ENCODE measurements at places on chromosomes 3 and 15.

- DNase-seq: no peak
Measured at GRCh38 chr3:187198490-187198889, 1.2 kb downstream of the RTP1 start.

DNA sequence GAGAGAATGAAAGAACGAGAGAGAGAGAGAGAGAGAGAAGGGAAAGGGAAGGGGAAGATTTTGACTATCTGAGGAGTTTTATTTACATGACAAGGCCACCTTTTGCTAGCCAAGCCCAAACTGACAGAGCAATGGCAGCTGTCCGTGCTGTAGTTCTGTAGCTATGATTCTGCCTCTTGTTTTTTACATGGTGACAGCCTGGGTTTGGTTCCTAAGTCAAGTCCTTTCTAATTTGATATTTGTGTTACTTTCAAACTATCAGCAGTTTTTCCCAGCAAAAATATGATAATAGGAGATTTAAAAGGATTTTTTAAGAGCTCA, 26.3 kb upstream of the MFGE8 start:
- DNase-seq: no peak

GRCh38 chr3:169966951-169967915, 626 bp downstream of the SEC62 start:
- DNase-seq: peak; percentile 61

DNA sequence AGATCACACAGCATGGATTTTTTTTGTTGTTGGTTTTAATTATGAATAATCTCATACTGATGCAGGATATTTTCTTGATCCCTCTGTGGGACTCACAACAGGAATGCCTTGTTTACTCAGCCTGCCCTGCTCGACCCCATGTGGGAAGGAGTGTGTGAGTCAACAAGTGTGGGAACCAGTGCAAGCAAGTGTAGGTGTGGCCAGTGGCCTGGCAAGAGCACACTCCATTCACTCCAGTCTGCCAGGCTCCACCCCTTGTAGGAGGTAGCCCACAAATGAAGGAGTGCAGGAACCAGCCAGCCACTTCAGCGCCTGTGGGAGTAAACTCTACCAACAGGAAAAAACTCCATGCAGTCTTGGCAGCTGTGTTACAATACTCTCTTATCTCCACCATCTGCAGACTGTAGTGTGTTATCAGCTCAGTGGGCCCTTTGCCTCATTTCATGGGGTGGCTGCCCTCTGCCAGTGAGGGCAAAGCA, 393.6 kb downstream of the OTOL1 start:
- DNase-seq: peak; percentile 91

DNA sequence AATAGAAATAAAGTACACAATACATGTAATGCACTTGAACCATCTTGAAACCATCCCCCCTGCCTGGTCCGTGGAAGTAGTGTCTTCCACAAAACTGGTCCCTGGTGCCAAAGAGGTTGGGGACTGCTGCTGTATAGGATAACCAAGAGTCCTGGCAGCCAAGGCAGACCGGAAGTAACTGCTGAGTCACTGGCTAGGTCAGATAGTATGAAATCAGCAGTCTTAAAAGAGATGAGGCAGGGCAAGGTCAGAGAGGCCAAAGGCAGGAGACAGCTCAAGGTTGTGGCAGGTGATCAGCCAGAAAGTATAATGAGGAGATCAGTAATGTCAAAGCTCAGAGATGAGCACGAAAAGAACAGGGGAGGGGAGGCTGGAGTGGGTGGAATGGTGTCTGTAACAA, 60.2 kb downstream of the MAP3K13 start:
- no peak for DNase-seq

DNA sequence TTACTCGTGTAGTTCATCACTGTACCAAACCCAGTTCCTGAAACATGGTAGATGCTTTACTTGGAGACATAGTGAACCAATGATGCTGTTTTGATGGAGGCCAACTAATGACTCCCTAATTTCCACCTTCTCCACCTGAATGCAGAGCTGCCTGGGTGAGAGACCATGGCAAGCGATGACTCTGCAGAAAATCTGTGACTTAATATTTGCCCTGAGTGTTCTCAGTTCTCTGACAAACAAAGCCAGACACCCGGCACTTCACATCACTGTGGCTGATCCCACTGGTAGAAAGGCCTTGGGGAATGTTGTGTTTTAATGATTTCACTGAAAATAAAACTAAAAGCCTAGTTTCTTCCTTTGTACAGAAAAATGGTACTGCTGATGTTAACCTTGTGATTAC, 39.5 kb upstream of the UBE3A start:
- DNase-seq: no peak

GRCh38 chr15:45594835-45595530, 7.8 kb downstream of the BLOC1S6 start:
- no peak for DNase-seq

GRCh38 chr3:34131091-34131490, 332.7 kb downstream of the PDCD6IP start:
- no peak for DNase-seq

GRCh38 chr3:131394400-131394799, 12.8 kb downstream of the NUDT16 start:
- no peak for DNase-seq

- peak; percentile 30 for DNase-seq
Measured at GRCh38 chr15:32636908-32637567, 4.5 kb upstream of the SCG5 start.

GRCh38 chr15:34795267-34796081, at the start of gene ACTC1:
ACTC1 (minus strand) TSS chr15:34795549; CDS start chr15:34794808, 741 bp downstream.
- DNase-seq: peak; percentile 29

GRCh38 chr3:74787011-74787410, 172.6 kb upstream of the CNTN3 start:
- no peak for DNase-seq

DNA sequence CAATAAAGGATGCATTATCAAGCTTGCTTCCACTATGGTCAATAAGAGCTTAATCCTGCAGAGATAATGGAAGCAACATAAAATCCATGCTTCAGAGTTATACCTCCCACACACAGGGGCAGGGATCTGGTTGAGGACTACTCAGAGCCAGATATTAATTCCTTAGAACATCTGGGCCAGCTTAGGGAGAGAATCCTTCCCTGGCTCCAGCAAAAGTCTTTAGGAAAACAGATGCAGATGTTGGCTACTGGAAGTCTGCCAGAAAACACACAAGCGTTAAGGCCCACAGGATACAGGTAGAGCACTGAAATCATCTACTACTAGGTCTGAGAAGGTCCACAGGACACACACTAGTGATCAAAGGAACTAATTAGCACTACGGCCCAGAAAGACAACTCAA, 25.2 kb downstream of the TMEM202 start:
- DNase-seq: no peak

- DNase-seq: peak; percentile 94
Measured at GRCh38 chr3:81492040-81492439, 269.4 kb downstream of the GBE1 start.

DNA sequence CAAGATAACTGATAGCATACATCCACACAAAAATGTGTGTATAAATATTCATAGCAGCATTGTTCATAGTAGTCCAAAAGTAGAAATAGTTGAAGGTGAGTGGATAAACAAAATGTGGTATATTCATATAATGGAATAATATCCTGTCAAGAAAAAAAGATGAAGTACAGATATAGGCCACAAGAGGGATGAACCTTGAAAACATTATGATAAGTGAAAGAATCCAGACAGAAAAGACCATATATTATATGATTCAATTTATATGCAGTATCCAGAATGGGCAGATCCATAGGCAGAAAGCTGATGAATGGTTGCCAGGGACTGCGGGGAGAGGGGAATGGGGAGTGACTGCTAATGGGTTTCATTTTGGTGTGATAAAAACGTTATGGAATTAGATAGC, 54.3 kb upstream of the TNIK start:
- DNase-seq: no peak

- DNase-seq: no peak
Measured at GRCh38 chr15:93290618-93290946, 201.6 kb upstream of the RGMA start.

All from fibroblast of gingiva (primary cell).